ENCODE measurements at places on chromosomes 2 and 18. TPM values are rescaled to one million over a fixed set of nuclear protein-coding genes. Genes with fewer than 3 reads are reported as not detected.

DNA sequence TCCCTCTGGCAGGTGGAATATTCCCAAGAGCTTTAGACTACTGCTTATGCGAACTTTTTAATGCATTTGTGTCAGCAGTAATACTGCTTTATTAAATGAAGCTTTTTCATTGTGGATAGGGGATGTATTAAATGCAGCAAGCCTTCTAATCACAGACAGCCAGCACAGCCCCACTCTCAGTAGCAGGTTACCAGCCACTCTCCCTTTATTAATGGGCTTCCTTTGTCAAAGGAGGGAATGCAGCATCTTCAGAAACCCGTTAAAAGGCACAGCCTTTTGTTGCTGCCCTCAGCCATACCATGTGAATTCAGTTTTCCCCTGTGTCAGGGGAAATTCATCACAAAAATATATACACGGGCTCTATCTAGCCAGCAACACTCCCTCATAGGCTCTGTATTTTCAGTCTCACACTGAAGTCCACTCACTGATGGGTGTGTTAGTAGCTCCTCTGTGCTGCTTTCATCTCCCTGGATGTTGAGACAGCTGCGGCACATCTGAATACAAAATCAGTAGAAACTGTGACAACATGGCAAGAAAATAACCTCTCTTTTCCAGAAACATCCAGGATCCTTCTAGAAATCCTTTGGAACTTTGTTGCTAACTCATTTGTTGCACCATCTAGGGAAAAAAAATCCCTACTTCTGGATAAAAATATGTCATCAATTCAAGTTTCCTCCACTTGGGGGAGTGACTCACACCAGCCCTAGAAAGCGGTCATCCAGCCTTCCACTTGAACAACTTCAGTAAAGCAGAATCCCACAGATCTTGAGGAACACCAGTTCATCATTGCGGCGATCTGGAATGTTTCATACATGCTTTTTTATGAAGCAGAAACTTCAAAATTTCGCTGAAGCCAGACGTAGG lies 48.4 kb downstream of the LRRTM1 start:
- H3K4me1 ChIP-seq, result no peaks in the 10 kb centered on the region
- H3K27ac ChIP-seq, result no peak overlapping the region
- H3K36me3 ChIP-seq, result no peaks in the 10 kb centered on the region
- DNase-seq, result no peak
- no peak overlapping the region for H3K4me3 ChIP-seq

GRCh38 chr2:120744817-120745216 lies 9.1 kb downstream of the GLI2 start:
- no peak for DNase-seq
- H3K27me3 ChIP-seq, result peaks cover 90% of the 10 kb centered on the region
- no peak overlapping the region for H3K4me3 ChIP-seq

GNLY gene
- not detected for total RNA-seq

SP5 gene
- 7.3 TPM for total RNA-seq

DNA sequence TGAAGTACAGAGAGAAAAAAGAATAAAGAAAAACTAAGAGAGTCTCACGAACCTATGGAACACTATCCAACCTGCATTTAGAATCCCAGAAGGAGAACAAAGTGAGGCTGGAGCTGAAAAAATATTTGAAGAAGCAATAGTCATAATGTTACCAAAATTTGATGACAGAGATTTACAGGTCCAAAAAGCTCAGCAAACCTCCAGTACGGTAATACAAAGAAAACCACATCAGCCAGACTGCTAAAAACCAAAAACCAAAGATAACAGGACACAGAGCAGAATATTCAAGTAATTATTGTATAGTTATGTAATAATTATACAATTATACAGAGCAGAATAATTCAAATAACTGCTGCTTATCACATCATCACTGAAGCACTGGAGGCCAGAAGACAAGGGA lies 23.7 kb downstream of the ATL2 start:
- no peak for DNase-seq
- H3K4me1 ChIP-seq, result no peaks in the 10 kb centered on the region
- H3K27me3 ChIP-seq, result no peaks in the 10 kb centered on the region
- no peak overlapping the region for H3K27ac ChIP-seq
- no peak overlapping the region for H3K4me3 ChIP-seq

ALPI gene
- not detected for total RNA-seq

MRPL53 gene
- total RNA-seq, result 42.9 TPM

DNA sequence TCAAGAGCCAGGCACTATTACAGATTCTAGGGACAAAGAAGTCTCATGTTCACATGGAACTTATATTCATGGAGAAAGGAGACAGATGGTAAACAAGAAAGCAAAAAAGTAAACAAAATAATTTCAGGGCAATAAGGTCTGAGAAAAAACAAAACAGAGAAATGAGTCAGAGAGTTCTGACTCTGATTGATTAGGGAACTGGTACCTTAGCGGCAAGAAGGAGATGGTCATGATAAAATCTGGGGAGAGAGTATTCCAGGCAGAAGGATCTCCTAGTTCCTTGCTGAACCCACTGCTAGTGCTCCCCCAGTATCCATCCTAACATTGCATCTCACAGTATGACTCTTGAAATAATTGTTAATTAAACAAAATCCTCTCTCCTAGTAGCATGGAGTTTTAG lies 161.8 kb upstream of the KLF7 start:
- H3K36me3 ChIP-seq, result no peaks in the 10 kb centered on the region
- no peak overlapping the region for H3K4me3 ChIP-seq
- no peaks in the 10 kb centered on the region for H3K27me3 ChIP-seq
- peaks cover 12% of the 10 kb centered on the region for H3K4me1 ChIP-seq
- DNase-seq, result no peak

- H3K36me3 ChIP-seq, result no peaks in the 10 kb centered on the region
- DNase-seq, result no peak
- no peak overlapping the region for H3K27ac ChIP-seq
- peaks cover 100% of the 10 kb centered on the region for H3K27me3 ChIP-seq
- H3K4me1 ChIP-seq, result no peaks in the 10 kb centered on the region
Observed at GRCh38 chr2:239519089-239519920, 118.5 kb upstream of the HDAC4 start.

GRCh38 chr2:148903294-148903693 lies 28.3 kb downstream of the KIF5C start:
- no peaks in the 10 kb centered on the region for H3K36me3 ChIP-seq
- DNase-seq, result no peak
- no peaks in the 10 kb centered on the region for H3K4me1 ChIP-seq
- no peak overlapping the region for H3K27ac ChIP-seq
- H3K27me3 ChIP-seq, result no peaks in the 10 kb centered on the region

SERPINB11 gene
- not detected for total RNA-seq

- DNase-seq, result peak; percentile 99
- H3K27me3 ChIP-seq, result no peaks in the 10 kb centered on the region
- no peaks in the 10 kb centered on the region for H3K36me3 ChIP-seq
Observed at GRCh38 chr2:45210462-45211195, 201.4 kb upstream of the SIX2 start.

DNA sequence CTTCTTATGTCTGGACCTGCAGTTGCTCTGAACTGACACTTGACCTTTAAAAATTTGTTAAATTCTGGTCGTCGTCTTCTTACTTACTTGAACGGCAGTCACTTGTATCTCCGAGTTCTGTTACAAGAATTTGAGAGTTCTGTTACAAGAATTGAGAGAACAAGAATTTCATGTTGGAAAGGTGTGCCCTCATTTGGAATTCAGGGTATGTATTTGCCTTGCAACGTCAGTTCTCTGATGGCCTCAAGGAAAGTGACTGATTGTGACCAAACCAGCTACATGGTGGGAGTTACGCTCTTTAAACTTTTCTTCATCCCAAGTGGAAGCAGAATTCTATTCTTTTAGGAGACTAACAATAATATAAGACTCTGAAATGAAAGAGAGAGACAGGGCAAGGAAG lies 320.0 kb upstream of the TRIB2 start:
- no peaks in the 10 kb centered on the region for H3K36me3 ChIP-seq
- no peak for DNase-seq
- no peak overlapping the region for H3K4me3 ChIP-seq
- H3K27me3 ChIP-seq, result no peaks in the 10 kb centered on the region
- no peaks in the 10 kb centered on the region for H3K4me1 ChIP-seq
